Posterior cingulate gyrus (tissue), 11 donors: ENCODE measurements at places on chromosomes 1 and 21.

DNA sequence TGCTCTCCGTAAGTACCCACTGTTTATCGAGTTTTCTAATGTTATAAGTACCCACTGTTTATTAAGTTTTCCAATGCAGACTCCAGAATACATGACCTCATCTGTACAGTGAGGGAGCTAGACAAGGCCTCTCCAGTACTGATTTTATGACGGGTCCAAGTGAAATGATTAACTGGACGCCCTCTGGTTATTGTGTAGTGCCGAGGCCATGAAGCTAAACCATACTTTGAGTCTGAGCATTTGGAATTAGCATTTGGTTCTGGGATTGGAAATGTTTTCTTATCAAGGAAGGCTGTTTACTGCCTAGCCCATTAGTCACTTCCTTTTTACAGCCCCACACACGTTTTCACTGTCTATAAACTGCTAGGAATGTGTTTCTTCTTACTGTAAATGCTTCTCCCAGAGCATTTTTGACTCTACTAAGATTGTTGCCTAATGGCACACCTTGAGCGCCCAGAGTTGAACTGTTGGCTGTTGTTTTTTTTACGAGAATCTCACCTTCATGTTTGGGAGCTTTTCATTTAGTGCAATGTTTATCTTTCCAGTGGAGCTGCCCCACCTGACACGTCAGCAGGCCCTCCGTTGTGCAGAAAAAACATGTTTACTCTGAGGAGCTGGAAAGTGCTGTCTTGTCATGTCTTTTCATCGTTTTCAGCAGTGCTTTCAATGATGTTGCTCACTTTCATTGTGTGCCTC, 26.9 kb downstream of the SPATA46 start:
- no peak for DNase-seq

GRCh38 chr21:41682719-41683179, 84.1 kb downstream of the RIPK4 start:
- DNase-seq, result no peak

GRCh38 chr1:219266524-219266923, 92.8 kb downstream of the LYPLAL1 start:
- no peak for DNase-seq

- DNase-seq, result no peak
Measured at GRCh38 chr21:23801292-23801691, 1806.0 kb downstream of the MRPL39 start.

DNA sequence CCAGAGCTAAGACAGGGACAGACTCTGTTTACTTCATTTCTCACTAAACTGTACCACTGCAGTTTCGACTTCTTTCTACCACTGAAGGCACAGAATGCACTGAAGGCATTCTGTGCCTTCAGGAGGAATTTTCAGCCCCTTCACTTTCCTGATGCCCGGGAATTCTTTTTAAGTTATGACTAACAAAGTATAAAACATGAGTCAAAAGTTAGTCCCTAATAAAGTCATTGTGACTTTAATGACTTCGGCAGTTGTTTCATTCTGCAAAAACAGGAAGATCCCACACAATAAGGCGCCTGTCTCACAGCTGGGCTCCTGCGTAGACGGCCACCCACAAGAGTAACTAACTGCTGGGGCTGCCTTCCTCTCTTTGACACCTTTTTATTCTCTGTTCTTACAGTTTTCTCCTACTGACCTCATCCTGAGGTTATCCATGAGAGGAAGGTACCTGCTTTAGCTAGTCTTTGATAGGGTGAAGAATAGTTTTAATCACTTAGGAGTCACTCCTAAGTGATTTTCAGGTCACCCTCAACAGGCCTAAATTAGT, 183.9 kb upstream of the SGIP1 start:
- no peak for DNase-seq
